ENCODE measurements at places on chromosomes 1 and 21.

- no peak for DNase-seq
These were observed 6.9 kb downstream of the SMYD2 start for GRCh38 chr1:214287884-214288283.

DNA sequence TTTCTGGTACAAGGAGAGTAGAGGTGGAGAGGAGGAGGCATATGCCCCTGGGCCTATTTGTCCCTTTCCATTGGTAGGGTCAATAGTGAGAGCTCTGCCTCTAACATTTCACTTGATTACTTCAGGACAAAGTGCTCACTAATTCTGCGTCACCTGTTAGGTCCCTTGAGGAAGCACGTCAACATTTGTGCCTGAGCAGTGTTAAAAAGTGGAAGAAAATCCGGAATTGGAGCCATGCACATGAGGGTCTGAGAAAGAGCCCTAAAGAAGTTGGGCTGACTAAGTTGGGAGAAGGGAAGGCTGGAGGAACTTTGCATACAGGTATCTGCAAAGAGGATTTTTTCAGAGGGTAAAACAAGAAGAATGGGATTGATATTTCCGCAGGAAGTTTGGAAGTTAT lies 1.9 kb downstream of the SLC25A44 start:
- no peak for DNase-seq

GRCh38 chr1:7070389-7071029 lies 285.3 kb downstream of the CAMTA1 start:
- peak; percentile 35 for DNase-seq

GRCh38 chr1:85278853-85279314 lies 2.5 kb upstream of the BCL10 start:
- no peak for DNase-seq

DNA sequence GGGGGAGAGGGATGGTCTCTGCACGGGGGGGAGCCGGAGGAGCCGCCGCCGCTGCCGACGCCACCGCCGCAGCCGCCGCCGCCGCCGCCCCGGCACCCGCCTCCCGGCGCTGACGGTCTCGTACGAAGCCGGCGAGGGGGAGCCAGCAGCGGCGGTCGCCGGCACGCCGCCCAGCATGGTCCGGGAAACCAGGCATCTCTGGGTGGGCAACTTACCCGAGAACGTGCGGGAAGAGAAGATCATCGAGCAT lies 311 bp downstream of the SPEN start:
- no peak for DNase-seq

GRCh38 chr1:114126261-114127095 lies 27.2 kb downstream of the SYT6 start:
- DNase-seq: no peak

GRCh38 chr21:35779690-35780570 lies 280.4 kb downstream of the SETD4 start:
- no peak for DNase-seq

DNA sequence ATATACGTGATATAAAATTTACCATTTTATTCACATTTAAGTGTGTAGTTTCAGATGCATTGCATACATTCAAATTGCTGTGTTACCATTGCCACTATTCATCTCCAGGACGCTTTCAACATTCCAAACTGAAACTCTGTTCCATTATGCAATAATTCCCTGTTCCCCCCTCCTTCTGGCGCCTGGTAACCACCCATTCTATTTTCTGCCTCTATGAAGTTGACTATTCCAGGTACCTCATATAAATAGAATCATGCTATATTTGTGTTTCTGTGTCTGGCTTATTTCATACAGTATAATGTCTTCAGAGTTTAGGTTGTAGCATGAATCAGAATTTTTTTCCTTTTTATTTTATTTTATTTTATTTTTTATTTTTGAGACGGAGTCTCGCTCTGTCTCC lies 41.7 kb downstream of the SLC22A15 start:
- no peak for DNase-seq

DNA sequence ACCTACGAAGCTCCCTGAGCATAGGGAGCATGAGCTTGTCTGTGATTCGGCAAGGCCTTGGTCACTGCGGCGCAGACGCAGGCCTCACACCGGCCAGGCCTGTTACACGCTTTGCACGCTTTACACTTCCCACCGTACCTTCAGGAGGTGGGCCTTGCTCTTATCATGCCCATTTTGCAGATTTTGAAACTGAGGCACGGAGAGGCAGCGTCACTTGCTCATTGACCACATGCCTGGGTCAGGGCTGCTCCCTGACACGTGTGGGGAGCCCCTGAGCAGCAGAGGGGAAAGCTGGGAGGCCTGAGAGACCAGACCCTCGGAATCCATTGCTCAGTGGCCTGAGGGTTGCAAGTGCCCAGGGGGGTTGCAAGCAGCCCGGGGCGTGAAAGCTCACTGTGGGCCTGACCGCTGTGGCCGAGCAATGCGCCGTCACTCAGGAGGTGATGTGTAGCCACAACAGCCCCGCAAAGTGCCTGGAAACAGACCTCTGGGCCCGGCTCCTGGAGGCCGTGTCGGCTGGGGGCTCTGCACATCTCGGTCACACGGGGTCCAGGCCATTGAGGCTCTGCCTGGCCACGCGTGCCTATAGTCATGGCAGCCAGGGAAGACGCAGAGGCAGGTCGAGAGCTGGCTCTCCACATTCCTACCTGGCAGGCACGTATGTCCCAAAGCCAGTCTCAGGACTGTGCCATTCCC lies 6.9 kb downstream of the ARHGEF16 start:
- no peak for DNase-seq

DNA sequence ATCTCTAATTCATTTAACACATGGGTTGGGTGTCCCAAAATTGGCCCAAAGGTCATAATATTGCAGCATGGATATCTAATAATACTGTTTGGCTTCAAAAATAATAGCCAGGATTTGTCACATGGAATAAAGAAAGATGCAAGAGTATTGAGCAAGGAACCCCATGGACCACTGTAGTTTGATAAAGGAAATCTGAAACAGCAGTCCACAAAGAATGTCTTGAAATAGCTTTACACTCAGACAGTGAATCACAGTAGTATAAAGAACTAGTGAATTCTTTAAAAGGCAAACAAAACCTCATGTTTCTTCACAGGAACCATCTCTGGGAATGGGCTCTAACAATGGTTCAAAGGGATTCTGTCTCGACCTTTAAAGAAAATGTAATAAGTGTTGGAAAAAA lies 576.1 kb upstream of the ZRANB2 start:
- DNase-seq: no peak

GRCh38 chr1:62382658-62382955 lies 54.2 kb upstream of the USP1 start:
- DNase-seq: no peak

- DNase-seq: no peak
These were observed 25.0 kb downstream of the SDC3 start for GRCh38 chr1:30883389-30884172.

GRCh38 chr1:223444411-223444810 lies 51.2 kb downstream of the CCDC185 start:
- DNase-seq: no peak

DNA sequence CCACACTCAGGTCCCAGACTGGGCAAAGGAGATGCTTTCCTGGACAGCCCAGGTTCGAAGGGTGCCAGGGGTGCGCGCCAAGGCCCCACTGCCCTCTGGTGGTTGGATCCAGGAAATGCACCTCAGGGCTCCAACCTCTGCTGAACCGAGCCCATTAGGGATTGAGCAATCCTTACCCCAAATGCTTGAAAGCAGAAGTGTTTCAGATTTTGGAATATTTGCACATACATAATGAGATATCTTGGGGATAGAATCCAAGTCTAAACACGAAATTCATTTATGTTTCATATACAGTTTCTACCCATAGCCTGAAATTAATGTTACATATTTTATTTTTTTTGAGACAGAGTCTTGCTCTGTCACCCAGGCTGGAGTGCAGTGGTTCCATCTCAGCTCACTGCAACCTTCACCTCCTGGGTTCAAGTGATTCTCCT lies 57.4 kb downstream of the SLC9A1 start:
- DNase-seq: peak; percentile 28

GRCh38 chr1:192238421-192238820 lies 78.4 kb upstream of the RGS21 start:
- no peak for DNase-seq

GRCh38 chr1:87140831-87141540 lies 187.7 kb upstream of the LMO4 start:
- no peak for DNase-seq

GRCh38 chr21:21132390-21132789 lies 134.2 kb downstream of the NCAM2 start:
- no peak for DNase-seq

DNA sequence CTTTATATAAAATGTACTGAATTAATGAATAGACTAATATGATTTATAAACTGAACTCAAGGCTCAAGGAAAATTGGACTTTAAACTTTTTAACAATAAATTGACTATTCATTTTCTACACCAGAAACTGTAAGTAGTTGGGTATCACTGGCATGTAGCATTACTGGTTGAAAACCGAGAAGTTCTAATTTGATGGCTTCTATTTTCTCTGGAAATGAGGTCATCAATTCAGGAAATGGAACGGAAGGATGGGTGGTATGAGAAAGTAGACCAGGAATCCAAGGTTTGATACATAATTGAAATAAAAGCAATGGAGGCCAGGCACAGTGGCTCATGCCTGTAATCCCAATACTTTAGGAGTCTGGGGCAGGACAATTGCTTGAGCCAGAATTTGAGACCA lies 50.4 kb downstream of the RERE start:
- DNase-seq: no peak

DNA sequence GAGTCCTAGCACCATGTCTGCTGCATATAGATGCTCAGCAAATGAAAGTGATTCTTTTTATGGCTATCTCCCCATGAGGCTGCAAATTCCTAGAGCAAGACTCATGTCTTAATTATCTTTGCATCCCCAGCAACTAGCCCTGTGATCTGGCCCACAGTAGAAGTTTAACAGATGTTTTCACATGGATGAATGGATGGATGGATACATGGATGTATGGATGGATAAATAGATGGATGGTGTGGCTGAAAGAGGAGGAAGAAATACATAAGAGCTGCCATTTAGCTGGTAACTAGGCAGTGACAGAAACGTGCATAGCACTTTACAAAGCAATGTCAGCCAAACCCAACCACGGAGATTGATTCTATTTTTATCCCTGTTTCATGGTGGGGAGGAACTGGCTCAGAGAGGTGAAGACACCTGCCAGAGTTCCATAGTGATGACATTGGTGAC lies 32.7 kb upstream of the ZBTB40 start:
- DNase-seq: no peak

DNA sequence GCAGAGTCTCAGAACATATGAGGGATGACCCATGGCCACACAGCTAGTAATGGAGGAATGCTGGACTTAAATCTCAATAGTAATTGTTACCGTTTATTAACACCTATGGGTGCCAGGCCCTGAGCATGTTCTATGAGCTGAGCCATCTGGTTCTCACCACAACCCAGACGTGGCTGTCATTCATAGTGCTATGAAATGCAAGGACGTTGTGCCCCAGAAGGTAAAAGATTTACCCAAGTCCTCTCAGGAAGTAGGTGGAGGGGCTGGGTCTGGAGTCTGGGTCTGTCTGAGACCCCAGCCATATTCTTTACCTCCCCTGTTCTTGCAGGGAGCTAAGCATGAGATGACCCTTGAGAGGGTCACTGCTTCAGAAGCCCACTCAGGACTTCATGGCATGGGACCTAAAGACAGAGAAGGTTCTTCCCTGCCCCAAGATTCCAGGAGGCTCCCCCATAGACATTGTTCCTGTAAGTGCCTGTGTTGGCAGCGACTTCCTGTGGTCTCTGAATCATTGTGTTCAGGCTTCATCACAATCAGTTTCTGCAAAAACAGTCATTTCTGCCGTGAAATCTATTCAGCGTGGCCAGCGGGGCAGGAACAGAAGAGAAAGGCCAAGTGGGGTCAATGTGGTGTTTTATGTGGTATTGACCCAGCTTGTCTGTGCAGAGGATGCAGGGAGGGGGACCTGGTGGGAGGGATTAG lies 475.4 kb downstream of the PTPRU start:
- DNase-seq: no peak

GRCh38 chr1:75791022-75791421 lies 5.0 kb downstream of the RABGGTB start:
- no peak for DNase-seq

- DNase-seq: no peak
These were observed 3.8 kb upstream of the SLAMF9 start for GRCh38 chr1:159957824-159958268.

DNA sequence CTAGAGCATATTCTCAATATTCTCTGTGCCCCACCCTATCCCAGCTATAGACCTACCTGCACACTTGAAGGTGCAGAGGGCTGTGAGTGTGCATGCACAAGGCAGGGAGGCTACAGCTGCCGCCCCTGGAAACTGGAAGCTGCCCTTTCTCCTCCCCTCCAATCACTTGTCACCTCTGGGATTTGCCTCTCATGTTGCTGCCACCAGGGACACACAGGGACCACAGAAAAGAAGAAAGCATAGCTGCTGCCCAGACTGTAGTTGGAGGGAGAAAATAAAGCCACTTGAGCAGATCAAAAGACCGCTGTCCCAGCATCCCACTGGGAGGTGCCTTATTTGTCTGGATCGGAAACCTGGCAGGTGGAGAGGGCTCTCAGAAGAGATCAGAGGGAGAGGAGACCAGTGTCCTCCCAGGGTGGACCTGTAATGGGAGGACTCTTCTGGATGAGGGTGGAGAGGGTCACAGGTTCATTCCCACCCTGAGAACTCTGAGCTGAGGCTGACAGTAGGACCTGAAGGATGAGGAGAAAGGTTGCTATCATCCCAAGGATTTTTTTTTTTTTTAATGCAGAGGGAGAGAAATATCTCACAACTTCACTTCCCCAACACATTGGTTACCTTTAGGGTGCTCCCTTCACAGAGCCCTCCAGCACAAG lies 7.6 kb upstream of the INPP5B start:
- no peak for DNase-seq

- no peak for DNase-seq
These were observed at the start of gene CD52 for GRCh38 chr1:26317612-26318337. Gene CD52, plus strand, starts transcription at chr1:26317958. Its CDS starts 60 bp downstream, at chr1:26318018.

DNA sequence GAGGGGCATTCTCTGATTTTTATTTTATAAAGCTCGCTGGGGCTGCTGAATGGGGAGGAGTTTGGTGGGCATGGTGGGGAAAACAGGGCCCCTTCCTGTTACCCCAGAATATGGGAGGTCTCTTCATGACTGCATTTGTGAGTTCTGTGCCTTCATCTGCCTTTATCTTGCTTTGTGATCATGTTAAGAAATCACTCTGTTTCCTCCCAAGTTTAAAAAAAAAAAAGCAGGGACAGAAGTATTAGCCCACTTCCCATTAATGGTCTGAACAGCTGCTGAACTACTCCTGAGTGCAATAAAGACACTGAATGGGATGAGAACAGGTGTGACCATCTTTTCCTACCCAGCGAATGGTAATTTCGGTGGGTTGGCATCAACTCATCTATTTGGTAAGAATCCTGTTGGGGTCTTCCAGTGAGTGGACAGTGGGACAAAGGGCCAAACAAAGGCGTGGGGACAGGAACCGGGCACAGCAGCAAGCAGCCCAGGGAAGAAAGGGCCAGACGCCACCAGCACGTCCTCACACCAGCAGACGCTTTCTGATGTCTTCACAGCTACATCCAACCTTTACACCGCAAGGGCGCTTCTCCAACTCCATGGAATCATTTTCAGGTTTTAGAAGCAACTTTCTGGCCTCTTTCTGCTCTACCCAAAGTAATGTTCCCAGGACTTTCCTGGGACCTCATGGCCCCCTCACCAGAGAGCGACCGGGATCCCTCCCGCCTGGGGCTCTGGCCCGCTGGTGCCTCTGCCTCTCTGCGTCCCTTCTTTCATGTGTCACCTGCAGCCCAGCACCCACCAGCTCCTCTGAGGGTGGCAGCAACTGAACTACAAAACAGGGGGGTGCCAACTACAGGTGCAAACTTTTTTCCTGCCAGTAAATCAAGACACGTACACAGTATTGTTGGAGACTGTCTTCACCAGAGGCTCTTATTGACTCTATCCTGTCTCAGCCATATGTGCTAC lies 160.2 kb downstream of the ADSS2 start:
- no peak for DNase-seq

- DNase-seq: no peak
These were observed 43.5 kb downstream of the UBE2G2 start for GRCh38 chr21:44758141-44758561.
